ENCODE measurements at places on chromosomes 7 and 10.

DNA sequence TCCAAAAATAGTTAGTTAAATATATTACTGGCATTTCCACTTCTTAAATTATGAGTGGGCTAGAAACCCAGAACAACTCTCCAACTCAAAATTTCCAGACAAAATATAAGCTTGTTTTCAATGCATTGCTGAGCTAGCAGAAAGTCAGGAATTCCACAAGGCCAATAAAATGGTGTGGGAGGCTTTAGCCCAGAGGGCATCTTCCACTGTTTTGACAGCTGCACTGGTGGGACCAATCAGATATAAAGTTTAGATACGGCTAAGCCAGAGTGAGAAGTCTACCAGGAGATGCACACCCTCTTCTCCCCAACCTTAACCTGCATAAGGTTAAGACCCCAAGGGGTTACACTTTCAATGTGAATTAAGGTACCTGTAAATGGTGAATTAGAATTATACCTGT, 76.6 kb downstream of the AMPH start:
- no peak for DNase-seq

DNA sequence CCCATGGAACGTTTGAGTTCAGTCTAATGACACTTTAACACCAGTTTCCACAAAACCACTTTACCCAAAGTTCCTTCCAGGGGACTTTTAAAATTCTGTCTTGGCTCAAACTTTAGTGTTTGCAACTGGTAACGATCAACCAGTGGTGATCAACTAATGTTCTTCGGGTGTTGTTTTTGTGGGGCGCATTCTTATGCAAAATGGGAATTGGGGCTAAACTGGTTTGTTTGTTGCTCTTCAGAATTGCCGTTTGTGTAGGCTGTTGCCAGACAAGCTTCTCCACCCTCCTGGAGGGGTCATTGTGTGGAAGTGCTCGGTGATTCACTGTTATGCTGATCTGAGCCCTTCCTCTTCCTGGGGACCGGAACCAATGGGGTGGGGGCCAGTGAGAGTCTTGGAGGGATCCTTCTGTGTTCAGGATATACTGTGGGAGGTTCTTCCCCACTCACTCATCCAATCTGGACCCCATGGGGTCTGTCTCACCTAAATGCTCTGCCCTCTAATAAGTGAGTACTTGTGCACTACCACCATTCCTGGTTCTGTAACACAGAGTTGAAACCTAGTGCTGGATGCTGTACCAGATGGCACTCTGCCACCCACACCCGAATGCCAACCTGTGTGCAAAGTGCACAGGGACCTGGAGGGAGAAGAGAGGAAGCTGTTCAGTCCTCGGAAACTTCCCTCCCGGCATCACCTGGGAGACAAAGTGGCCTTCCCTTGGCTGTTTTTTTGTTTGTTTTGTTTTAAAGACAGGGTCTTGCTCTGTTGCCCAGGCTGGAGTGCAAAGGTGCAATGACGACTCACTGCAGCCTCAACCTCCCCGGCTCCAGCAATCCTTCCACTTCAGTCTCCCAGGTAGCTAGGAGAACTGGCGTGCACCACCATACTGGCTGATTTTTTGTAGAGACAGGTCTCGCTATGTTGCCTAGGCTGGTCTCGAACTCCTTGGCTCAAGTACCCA, 2.1 kb downstream of the NFE2L3 start:
- no peak for DNase-seq

- DNase-seq: no peak
These were observed 32.0 kb downstream of the VCL start for GRCh38 chr10:74029943-74030342.

DNA sequence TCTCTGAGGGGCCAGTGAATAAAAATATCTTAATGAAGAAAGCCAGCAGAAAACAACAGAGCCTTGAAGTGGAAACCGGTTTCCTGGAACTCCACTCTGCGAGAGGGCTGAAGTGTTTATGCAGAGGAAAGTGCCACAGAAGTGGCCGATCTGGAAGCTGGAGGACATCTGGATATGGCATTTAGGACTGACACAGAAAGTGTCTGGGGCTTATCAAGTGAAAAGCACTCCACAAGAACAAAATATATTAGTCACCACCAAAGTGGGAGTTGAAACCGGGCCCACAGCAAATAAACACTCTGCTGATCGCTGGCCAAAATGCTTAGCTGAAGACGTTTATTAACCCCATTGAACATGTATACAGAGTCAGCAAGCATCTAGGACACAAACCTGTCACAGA, 7.8 kb downstream of the NOD1 start:
- DNase-seq: no peak

DNA sequence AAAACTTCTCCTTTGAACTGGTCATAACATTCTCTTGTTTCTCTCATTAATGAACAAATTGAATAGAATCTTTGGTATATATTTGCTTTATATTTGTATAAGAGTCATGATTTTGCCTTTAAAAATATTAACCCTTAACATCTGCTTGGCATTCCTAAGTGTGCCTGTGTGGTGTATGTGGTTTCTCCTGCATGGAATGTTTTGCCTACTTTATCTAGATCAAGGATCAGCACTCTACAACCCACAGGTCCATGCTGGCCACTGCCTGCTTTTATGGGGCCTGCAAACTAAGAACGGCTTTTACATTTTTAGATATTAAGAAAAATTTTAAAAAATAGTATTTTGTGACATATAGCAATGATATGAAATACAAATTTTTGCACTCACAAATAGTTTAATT, 4.3 kb upstream of the LAMB4 start:
- no peak for DNase-seq

DNA sequence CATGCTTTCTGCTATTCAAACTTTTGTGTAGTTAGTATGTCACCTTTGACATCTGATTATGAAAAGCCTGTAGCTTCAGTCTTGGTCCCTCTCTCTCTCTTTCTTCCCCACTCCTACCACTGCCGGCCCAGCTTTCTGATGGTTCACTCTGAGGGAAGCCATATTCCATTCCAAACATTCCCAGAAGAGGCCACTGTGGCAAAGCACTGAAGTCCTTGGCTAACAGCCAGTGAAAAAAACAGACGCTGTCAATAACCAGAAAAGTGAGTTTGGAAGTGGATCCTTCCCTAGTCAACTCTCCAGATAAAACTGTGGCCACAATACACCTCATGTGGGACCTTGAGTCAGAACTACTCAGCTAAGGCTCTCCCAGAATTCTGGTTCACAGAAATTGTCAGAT, 950.7 kb upstream of the PHF14 start:
- DNase-seq: no peak

Measured in NCI-H2227 treated with DMSO at 0.1 percent for 48 hours (cell line).